ENCODE measurements at places on chromosomes 1 and 21.

GRCh38 chr1:35748326-35748725, 21.5 kb downstream of the CLSPN start:
- DNase-seq: no peak

DNA sequence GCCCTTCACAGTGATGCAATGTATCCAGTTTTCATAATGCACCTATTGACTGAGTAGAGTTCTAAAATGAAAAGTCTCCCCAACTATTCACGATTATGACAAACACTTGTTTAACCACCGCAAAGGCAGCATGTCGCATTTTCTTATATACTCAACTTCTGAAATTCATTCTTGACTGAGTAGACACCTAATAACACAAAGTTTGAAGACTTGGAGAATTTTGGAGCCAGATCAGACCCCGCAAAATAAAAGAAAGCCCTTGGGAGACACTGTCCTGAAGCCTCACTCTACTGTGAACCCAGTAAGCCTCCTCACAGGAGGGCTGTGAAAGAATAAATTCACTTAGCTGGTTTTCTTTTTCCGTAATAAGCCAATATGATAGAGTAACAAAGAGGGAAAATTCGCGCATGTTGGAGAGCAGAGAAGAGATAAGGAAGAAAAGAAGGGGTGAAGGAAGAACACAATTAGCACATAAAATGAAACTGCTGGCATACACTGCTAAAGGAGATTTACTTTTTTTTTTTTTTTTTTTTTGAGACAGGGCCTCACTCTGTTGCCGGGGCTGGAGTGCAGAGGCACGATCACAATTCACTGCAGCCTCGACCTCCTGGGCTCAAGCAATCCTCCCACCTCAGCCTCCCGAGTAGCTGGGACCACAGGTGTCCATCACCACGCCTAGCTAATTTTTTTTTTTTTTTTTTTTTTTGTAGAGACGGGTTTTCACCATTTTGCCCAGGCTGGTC, 492 bp upstream of the COLGALT2 start:
- no peak for DNase-seq

DNA sequence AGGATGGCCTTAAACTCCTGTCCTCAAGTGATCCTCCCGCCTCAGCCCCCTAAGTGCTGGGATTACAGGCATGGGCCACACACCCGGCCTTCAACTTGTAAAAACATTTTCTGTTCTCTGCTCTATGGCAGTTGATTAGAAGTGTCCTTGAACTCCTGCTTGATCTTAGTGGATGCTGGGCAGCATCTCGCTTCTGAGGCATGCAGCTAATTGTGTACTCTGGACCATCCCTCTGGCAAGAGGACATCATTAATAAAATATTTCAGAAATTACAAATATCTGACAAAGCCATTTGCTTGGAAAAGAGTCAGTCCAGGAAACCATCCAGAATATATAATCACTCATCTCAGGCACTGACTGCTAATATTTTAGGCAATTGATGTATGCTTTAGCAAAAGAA, 8.1 kb downstream of the NGF start:
- no peak for DNase-seq

DNA sequence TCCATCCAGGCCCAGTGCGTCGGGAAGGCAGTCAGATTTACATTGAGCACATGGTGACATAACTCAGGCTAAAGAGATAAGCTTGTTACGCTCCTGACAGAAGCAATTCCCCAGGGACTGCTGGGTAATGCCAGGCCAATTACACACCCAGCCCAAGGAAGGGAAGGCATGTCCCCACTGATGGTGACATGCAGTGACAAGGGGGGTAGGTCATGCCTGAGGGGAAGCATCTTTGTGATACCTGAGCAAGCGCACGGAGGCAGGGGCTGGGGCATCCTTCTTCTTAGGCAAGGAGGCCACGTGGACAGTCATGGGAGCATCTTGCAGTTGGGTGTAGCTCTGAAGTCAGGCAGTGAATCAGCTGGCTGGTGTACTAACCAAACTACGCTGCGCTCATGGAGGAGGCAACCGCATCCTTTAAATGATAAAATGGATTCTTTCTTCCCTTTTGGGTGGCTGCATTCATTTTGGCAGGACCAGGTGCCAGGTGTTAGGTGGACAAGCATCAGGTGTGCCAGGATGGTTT, 39.6 kb upstream of the GRIK3 start:
- DNase-seq: no peak

DNA sequence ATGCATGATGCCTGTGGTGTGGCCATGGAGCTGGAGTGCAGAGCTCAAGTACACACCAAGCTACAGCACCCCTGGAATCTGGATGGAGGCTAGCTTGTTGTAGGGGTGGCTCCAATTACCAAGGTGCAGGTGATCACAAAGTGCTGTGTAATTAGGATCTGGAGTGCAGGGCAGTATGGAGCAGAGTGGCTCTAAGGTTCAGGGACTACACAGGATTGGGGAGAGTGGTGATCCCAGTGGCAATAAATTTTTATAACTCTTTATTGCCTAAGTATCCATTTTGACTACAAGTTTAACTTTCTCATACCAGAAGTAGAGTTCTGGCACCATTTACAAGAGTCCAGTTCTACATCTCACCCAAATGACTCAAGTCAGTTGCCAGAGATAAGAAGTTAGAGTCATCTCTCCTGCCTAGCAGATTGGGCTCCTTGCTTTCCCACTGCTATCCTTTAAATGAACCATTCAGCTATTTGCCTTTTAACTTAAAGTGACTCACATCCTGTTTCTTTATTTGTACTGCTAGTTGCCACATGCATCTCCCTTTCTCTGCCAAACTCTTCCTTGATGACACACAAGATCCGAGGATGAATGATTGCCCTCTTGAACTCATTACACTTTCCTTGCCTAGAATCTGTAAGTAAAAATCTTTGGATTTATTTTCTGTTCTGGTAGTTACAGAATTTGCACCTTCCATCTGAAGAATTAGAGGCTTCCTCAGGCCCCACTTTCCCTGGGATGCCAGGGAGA, 427.2 kb downstream of the KCNT2 start:
- DNase-seq: no peak

GRCh38 chr1:212615201-212615470, 6.6 kb downstream of the ATF3 start:
- DNase-seq: no peak

DNA sequence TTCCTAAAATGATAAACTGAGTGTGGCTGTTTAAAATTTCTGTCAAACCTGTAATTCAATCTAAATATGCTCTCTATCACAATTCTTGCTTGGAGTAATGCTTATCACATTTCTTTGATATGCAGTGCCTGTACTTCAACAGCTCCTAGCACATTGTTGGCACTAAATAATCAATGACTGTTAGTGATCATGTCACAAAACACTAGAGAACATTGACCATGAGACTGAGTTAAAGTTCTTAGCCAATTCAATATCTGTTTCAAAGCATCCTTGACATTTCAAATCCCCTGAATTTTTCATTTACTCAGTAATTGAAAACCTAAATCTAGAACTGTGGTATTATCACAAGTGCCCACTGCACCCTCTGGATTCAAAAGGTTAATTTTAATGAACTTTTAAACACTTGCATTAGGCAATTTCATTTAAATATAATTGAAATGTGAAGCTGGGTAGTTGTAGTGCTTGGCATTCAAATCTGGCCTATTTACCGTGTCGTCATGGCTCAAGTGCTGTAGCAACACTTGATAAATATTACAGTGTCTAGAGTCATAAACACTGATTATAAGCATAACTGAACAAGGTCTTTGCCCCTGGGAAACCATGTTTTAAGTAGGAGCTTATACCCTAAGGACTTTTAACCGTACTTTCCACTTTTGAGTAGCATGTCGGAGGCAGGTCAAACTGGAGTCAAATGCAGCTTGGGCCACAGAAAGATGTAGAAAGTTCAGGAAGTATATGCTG, 143.6 kb downstream of the LRRC7 start:
- no peak for DNase-seq

- DNase-seq: no peak
These were observed 29.5 kb upstream of the CLCA4 start for GRCh38 chr1:86517336-86517735.

- no peak for DNase-seq
These were observed 4.0 kb downstream of the SF3B4 start for GRCh38 chr1:149923626-149924025.

DNA sequence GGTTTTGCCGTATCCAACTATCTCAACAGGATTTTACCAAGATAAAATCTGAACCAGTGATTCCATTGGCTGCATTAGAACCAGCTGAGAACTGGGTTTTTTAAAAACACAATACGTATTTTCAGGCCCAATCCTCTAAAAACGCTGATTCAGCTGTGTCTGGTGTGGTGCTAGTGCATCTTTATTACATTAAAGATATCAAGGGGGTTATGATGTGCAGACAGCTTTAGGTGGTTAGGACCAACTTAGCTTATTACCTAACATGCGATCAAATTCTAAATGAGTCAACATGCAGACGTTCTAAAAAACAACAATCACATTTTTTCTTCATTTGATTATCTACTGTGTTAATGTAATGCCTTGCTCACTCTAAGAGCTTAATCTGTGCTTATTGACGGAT, 32.0 kb upstream of the EXO1 start:
- DNase-seq: no peak

- DNase-seq: no peak
These were observed 11.4 kb downstream of the WNT2B start for GRCh38 chr1:112520166-112520565.

DNA sequence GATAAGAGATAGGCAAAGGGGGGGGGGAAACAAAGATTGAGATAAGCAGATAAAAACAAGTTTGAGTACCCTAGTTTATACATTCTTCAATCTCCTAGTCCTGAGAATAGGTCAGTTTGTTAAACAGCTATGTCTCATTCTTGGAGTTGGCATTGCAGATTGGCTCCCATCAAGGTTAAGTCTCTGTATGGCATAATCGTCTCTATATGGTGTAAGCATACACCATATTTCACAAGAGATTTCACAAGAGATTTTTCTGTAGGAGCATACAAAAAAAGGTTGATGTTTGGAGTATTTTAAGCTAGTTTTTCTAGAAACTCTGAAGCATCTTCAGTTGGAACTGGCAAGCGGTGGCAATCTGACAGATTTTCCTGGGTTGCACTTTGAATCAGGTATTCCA, 35.8 kb downstream of the NCAM2 start:
- DNase-seq: no peak

- DNase-seq: no peak
These were observed 99.0 kb downstream of the TNNI3K start for GRCh38 chr1:74334147-74334546.

DNA sequence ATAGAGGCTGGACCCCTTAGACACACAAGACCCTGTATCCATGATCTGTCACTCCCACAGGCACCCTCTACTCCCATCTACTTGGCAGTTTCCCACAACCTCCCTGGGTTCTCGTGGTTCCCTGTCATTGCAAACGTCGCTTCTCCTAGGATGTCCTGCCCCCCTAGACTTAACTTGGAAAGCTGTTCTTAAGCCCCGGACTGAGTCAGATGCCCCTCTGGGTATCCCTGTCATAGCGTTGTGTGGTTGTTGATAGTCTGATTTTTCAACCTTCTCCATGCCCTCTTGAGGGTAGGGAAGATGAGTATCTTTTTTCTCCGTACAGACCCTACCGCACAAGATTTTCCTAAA, 11.8 kb downstream of the RCC1 start:
- DNase-seq: no peak

DNA sequence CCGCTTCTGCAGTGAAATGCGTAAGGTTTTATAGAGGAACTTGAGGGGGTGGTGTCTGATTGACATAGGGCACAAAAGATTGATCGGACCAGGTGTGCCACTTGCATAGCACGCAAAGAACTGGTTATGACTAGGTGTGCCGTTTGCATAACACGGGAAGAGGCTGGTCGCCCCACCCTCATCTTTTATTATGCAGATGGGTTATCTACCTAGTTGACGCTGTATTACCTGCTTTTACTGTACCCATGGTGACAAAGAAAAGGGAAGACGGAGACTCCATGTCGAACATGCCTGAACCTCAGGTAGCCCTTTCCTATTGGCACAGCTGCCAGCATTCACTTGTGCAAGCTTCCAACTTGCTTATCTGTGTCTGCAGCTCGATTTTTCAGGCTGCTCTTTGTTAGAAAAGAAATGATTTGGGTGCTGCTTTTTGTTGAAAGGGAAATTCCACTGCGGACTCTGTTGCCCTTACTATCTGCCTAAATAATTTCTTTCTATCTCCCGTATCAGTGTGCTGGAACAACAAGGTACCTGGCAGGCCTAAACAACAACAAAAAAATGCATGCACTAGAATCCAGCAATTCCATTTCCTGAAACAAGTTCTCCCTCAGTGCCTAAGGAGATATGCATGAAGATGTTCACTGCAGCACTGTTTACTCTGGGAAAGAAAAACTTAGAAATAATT, 194.4 kb upstream of the KAZN start:
- DNase-seq: no peak

DNA sequence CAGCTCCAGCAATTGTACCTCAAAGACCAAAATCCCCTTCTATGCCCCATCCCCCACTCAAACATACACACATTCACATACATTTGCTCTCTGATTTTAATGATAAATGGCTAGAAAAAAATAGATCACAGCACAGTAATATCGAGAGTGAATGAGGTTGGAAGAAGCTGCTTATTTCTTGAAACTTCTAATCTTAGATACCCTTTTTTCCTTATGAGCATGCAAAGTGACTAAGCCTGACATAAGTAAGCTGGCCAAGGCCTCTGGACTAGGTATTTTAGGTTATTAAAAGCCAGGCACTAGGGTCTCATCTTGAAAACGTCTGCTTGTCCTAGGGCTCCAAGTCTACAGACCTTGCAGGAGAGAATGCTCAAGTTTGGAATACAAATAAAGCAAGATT, 133.6 kb downstream of the TGFBR3 start:
- DNase-seq: no peak

DNA sequence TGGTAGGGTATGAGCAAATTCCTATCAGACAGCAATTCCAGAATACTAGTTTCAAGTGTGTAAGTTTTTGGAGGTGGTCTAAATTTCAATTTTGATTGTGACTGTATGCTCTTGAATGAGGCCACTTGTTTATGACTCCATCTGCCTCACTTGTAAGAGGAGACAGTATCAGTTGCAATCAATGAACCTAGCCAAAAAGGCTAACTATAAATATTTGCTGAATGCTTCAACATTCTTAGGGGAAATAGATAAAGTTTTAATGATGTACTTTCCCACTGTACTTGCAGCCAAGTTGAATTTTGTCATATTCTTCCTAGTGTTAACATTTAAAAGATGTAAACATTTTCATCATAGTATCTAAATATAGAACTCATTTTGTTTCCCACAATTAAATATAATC, 32.1 kb upstream of the RWDD3 start:
- no peak for DNase-seq

GRCh38 chr1:30466610-30467009, 256.8 kb downstream of the MATN1 start:
- no peak for DNase-seq

DNA sequence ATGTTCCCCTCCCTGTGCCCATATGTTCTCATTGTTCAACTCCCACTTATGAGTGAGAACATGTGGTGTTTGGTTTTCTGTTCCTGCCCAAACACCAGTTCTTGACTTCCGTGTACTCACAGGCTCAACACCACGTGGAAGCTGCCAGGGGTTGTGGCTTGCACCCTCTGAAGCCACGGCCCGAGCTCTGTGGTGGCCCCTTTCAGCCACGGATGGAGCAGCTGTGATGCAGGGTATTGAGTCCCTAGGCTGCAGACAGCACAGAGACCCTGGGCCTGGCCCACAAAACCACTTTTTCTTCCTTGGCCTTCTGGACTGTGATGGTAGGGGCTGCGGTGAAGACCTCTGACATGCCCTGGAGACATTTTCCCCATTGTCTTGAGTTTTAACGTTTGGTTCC, 111.6 kb downstream of the SYT14 start:
- no peak for DNase-seq
